ENCODE measurements at places on chromosomes 1 and 21.
A peak's percentile ranks its signal among the peaks of the same experiment; 100 is the strongest.

- DNase-seq, result no peak
Measured at GRCh38 chr1:44267438-44267837, 54.2 kb downstream of the DMAP1 start.

GRCh38 chr1:171501305-171502024, 16.1 kb downstream of the PRRC2C start:
- DNase-seq, result no peak

- DNase-seq, result no peak
Measured at GRCh38 chr1:23159963-23160877, 8.4 kb downstream of the LUZP1 start.

DNA sequence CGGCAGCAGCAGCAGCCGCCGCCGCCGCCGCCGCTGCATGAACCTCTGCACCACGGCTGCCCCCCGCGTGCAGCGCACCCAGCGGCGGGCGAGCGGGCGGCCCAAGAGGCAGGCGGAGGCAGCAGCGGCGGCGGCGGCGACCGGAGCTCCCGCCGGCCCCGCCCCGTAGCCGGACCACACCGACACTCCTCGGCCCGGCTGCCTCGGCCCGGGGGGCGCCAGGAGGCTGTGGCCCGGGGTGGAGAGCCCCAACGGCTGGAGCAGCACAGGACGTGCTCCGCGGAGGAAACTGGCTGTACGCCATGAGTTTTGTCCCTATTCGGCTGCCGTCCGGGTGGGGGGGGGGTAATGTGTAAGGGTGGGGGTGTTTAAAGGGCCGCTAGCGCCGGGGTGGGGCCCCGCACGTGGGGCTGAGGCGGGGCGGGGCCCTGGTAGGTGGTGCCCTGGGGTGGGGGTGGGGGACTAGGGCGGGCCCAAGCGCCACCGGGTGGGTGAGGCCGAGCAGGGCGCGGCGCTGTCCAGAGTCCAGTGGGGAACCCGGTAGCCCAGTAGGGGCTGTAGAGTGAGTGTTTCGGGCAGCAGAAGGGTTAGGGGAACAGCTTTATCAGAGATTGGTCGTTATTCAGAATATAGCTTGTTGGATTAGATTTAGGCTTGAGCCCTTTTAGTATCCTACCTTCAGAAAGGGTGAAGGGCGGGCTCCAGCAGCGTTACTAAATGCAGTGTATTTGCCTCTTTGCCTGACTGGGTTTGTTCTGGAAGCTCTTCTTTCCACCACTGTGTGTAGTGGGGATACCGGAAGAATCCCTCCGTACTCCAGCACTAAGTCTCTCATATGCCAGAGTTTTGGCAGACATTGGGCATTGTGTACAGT, at the start of gene FAM78B:
Gene FAM78B, minus strand, starts transcription at position 304 of the 874 bp plus-strand sequence. CDS start 753 bp downstream, outside the sequence.
- DNase-seq, result peak; percentile 50

DNA sequence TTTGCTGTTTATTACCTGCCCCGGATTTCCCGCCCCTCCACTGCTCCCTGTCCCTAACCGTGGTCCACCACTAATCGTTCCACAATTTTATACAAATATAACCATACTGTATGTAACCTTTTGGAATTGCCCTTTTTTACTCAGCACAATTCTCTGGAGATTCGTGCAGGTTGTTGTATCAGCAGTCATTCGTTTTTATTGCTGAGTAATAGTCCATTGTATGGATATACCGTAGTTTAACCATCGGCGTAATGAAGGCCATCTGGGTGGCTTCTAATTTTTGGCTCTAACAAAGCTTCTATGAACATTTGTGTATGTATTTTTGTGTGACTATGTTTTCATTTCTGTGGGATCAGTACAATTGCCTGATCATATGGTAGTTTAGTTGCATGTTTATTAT, 50.0 kb downstream of the UCK2 start:
- no peak for DNase-seq

GRCh38 chr1:17498214-17498613, 41.3 kb upstream of the ARHGEF10L start:
- no peak for DNase-seq

DNA sequence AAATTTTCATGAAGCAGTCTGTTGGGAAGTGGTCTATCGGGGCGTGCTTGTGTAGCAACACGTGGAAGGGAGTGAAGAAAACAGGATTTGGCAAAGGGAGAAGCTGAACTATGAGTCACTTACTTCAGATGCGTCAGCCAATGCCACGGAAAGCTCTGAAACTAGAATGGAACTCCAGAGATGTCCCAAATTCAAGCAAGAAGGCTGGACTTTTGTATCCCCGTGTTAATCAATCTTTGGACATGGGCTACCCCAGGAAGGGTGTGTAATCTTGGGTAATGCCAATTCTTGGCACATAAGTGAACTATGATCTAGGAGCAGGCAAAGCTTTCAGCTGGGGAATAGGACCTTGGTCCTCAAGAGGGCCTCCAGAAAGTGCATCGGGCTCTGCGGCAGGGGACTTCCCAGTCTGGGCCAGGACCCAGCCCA, 102.6 kb downstream of the ADSS2 start:
- DNase-seq, result no peak

- peak; percentile 17 for DNase-seq
Measured at GRCh38 chr1:232012773-232013386, 386.3 kb downstream of the DISC1 start.

DNA sequence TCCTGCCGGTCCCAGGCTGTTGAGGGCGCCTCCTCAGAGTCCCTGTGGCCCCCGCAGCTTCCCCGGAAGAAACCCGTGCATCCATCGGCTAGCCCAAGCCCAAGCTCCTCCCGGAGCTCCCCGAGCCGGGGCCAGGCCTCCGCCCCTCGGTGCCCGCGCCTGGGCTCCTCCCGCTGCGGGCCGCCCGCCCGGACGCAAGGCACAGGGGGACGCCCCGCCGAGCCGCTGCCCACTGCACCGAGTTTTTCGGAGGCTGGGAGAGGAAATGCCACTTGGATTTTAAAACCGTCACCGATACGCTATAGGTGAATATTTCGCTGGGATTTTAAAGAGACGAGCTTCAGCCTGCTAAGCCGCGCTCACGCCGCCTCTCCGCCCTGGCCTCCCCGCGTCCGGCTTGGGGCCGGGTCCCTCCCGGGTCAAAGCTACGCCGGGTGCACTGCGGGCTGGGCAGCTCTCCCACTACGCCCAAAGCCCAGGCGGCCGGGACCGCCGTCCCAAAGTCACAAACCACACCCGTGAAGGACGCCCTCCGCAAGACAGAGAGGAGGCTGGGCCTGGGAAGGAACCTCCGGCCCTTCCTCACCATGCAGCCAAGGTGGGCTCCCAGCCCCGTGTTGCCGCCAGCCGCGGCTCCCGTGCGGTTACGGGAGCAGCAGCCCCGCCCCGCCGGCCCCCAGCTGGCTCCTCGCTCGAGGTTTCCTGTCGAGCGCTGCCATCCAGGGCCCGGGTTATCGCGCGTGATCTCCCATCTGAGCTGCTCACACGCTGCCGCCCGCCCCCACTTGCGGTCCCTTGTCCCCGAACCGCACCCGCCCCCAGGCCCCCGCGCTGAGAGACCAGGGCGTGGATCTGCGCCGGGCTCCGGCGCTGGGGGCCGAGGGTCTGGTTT, 63.2 kb downstream of the CD247 start:
- DNase-seq, result peak; percentile 52
